ENCODE measurements at places on chromosomes 1 and 21.

- DNase-seq: peak; percentile 32
These were observed 120.4 kb downstream of the SIPA1L2 start for GRCh38 chr1:232509570-232509969.

GRCh38 chr1:230215031-230215430 is 148.0 kb downstream of the GALNT2 start:
- DNase-seq: peak; percentile 83

- peak; percentile 32 for DNase-seq
These were observed 176.5 kb downstream of the TGFB2 start for GRCh38 chr1:218521414-218522169.

DNA sequence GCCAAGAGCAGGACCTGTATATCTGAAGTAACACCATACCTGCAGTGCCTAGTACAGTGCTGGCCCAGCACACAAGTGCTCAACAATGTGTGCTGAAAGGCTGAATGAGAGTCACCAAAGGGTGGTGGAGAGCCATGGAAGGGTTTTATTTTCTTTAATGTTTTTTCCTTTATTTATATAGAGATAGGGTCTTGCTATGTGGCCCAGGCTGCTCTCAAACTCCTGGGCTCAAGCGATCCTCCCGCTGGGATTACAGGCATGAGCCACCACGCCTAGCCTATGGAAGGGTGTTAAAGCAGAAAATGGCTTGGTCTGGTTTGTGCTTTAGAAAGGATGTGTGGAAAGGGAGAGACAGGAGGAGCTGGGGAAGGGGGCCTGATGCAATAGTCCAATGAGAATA is 13.3 kb upstream of the TTC39A start:
- DNase-seq: no peak

GRCh38 chr1:14791654-14792053 is 193.2 kb downstream of the KAZN start:
- no peak for DNase-seq

DNA sequence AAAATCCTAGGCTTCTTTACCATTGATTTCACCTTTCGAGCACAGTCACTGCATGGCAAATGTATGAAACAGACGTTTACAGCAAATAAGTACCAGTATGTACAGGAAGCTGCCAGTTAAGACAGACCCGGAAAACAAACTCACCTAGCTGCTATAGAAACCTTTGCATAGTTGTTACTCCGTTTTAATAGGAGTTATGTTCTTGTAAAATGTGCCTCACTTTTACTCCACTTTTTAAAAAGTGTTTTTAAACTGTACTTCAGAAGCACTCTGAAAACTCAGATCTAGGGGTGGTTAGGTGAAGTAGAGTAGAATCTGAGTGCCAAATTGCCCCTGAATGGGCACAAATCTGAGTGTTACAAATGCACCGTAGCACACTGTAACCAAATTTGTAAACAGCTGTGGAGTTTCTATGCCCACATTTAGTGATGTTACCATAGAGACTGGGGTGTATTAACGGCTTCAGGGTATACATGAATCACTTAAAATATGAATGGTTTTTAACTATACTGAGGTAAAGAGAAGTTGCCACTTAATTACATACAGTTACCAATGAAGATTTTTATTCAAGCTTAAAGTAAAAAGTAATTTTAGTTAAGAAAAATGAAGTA is 30.7 kb downstream of the CNIH4 start:
- DNase-seq: no peak

- DNase-seq: peak; percentile 64
These were observed at the start of gene PPT1 for GRCh38 chr1:40096977-40097782. PPT1 (minus strand) TSS chr1:40097252; CDS start chr1:40097238, 14 bp downstream.

- DNase-seq: peak; percentile 92
These were observed 9.5 kb downstream of the RNU1-2 start for GRCh38 chr1:16905110-16905867.

DNA sequence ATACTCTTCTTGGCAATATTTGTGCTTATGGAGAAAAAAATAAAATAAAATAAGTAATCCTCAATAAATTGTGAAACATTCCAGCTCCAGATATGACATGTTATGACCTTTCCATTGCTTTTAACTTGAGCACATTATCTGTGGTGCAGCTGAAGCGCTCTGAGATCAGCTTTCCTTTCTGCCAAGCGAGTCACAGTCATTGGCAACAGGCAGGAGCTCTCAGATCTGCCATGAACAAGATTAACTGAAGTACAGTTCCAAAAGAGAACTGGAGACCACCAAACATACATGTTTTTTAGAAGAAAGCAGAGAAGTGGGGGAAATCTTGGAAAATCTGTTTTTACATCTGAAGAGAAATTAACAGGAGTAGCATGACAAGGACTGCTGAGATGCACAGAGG is 89.2 kb upstream of the DSCAM start:
- DNase-seq: no peak

- peak; percentile 80 for DNase-seq
These were observed 37.3 kb downstream of the PABPC4 start for GRCh38 chr1:39539252-39539790.

GRCh38 chr1:7471836-7472235 is 299.3 kb upstream of the VAMP3 start:
- peak; percentile 40 for DNase-seq

DNA sequence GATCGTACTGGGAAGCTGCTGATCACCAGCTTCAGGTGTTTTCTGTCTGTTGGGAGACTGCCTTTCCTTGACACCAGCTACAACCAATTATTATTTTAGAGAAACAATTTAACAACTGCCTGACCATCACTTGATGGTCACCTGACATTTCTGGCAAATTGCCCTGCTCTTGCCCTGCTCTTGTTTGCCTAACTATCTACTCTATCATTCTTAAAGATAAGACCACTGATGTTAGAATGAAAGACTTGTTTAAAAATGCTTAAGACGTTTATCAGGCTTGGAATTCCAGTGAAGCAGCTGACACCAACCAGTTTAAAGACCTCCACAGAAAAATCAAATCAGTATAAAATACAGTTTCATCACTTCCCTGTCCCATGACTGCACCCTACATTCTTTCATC is 423.3 kb upstream of the CAMK1G start:
- no peak for DNase-seq

DNA sequence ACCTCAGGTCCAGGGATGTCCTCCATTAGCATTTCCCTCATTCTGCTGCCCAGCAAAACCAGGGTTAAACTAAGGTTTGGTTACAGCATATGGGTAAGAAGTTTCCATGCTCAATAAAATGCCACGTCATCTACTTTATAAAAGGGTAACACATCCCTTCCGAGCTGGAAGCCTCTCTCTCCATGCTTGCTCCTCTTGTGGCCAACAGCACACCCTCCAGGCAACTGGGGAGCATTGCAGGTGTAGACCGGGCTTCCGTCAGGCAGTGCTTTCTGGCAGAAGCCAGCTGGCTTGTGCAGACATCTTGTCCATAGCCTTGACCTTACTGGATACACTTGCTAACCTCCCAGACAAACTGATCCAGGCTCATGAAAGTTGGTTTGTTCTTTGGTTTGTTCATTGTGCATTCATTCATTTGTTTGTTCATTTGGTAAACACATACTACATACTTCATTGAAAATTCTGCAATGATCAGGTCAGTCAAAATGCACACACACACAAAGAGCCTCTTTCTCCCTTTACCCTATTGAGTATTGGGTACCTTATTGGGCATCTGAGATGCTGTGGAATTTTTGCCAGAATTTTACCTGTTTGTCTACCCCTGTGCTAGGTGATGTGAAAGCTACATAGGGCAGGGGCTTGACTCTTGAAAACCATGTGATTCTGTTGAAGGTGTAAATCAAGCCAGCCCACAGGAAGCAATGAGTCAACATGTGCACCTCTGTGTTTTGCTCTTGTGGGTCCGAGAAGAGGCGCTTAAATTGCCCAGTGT is 422.8 kb downstream of the CAMTA1 start:
- DNase-seq: peak; percentile 56

DNA sequence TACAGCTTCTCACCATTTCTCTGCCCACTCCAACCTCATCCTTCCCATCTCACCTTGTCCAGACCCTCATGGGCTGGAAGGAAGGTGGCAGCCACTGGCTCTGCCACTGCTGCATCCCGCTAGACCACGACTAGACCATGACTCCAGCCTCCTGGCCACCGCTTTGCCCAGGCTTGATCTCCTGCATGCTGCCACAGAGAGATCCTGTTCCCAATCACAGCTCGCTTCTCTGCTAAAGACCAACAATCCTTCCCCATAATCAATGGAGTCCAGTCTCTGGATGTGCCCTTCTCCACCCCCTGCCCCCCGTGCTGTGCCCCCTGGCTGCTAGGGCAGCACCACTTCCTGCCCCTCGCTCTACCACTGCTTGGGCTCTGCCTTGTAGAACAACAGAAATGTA is 64.9 kb upstream of the DMRTB1 start:
- no peak for DNase-seq

DNA sequence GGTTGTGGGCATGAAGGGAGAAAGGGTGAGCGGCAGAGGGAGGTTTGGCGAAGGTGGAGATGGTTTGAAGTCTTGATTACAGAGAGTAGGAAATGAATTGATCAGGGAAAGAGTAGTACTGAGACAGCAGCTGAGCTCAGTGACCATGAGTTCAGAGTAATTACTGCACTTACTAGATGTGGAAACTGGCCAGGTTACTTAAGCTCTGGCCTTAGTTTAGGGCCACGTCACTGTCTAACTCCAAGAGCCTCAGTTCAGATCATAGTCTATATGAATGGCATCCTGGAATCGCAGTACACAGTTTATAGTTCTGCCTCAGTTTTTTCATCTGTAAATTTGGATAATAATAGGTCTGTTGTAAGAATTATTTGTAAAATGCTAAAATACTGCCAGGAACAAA is 78.1 kb downstream of the KCTD3 start:
- no peak for DNase-seq

DNA sequence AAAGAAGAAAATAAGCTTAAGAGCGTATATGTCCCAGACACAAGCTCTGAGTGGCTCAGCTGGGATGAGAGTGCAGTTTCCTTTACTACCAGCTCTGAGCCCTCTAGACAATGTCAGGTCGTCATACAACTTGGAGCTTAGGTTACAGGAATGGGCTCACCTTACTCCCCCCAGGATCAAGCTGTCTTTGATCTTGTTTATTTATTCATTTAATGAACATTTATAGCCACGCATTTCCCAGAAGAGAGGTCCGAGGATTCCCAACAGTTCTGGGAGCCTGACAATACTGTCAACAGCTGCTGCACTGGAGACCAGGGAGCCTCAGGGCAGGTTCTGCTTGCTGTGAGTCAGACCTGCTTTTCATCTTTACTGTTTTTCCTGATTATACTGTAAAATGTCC is 378.9 kb downstream of the PLPP3 start:
- peak; percentile 54 for DNase-seq

- DNase-seq: no peak
These were observed 29.6 kb upstream of the VPS13D start for GRCh38 chr1:12200208-12200607.

- no peak for DNase-seq
These were observed 60.9 kb upstream of the VCAM1 start for GRCh38 chr1:100658716-100659026.

DNA sequence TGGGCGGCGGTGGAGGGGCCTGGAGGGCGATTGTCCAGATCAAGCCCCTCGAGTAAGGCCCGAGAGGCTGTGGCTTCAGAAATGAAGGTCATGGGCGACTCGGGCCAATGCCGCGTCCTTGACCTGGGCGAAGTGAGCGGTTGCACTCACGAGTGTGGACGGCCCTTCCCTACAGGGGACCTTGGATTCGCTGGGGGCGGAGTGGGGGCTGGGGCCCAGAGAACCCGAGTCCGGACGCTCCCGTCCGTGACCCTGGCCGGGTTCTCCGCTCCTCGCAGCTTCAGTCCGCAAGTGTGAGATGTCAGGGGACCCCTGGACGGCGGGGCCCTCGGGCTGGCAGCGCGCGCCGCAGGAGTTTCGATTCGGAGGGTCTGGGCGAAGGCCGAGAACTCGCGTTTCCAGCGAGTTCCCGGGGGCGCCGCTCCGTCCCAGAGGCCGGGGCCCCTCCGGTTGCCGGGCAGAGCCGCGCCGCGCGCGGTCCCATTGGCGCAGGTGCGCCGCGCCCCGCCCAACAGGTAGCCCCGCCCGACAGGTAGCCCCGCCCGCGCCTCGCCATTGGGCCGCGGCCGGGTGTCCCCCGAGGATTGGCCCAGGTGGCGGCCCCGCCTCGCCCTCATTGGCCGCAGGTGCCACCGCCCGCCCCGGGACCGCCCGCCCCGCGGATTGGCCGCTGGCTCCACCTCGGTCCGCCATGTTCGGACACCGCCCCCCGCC is at the start of gene PRKCZ:
TSS of gene PRKCZ (plus strand) at position 694 of the 714 bp plus-strand sequence. CDS start 220 bp downstream, outside the sequence.
- DNase-seq: peak; percentile 46

DNA sequence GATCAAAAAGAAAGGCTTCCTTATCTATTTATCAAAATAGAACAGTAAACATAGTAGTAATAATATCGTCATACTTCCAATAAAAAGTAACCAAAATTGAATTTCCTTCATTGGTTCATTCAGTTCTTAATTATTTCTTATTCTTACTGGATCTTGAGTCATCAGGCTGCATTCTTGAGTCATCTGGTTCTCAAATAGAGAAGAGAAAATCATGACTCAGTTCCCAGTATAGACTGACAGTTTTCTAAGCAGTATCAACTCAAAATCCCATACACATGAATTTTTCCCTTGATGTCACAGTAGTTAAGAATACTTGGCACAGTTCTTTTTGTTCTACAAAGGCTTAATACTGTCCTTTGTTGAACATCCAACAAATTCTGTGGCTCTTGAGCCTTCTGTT is 626.9 kb upstream of the ADGRL4 start:
- DNase-seq: peak; percentile 16

- peak; percentile 32 for DNase-seq
These were observed 32.8 kb downstream of the EPRS1 start for GRCh38 chr1:220013497-220013896.

- DNase-seq: no peak
These were observed 12.2 kb downstream of the METTL13 start for GRCh38 chr1:171793636-171794035.

GRCh38 chr1:206002871-206003801 is at the start of gene RAB7B:
RAB7B (minus strand) TSS chr1:206003395; CDS start chr1:205994135, 9,260 bp downstream.
- peak; percentile 74 for DNase-seq

GRCh38 chr1:82704393-82704792 is 903.7 kb downstream of the ADGRL2 start:
- DNase-seq: no peak

DNA sequence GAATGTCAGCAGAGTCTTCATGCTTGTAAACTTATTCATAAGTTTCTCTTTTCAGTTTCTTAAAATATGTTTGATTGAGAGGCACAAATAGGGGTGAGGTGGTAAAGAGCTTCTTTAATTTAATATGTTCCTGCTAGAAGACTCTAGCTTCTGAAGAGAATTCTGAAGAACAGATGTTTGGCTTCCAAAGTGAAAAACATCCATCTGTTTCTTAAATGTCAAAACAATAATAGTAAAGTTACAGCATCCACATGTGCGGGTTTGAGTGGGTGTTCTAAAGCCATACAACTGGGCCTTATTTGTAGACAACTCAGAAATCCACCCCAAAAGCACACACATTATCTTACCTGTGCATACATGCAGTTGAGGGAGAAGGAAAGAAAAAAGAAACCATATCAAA is 144.0 kb upstream of the ADGRL4 start:
- peak; percentile 42 for DNase-seq

- no peak for DNase-seq
These were observed 133.8 kb upstream of the KIAA1614 start for GRCh38 chr1:180778782-180779398.
